Astrocyte of the cerebellum (primary cell): ENCODE measurements at places on chromosomes 3 and 15.

- no peak for DNase-seq
These were observed 72.3 kb upstream of the SMAD3 start for GRCh38 chr15:66993090-66993489.

- peak; percentile 69 for DNase-seq
These were observed at the start of gene ACP3 for GRCh38 chr3:132317229-132317948. Gene ACP3, plus strand, starts transcription at chr3:132317407. Its CDS starts 50 bp downstream, at chr3:132317457.

GRCh38 chr15:98803228-98804056 is 155.1 kb downstream of the IGF1R start:
- DNase-seq = no peak

GRCh38 chr15:58793862-58794261 is 22.8 kb downstream of the MINDY2 start:
- peak; percentile 24 for DNase-seq

GRCh38 chr3:43023066-43023465 is 44.0 kb downstream of the GASK1A start:
- DNase-seq = no peak

DNA sequence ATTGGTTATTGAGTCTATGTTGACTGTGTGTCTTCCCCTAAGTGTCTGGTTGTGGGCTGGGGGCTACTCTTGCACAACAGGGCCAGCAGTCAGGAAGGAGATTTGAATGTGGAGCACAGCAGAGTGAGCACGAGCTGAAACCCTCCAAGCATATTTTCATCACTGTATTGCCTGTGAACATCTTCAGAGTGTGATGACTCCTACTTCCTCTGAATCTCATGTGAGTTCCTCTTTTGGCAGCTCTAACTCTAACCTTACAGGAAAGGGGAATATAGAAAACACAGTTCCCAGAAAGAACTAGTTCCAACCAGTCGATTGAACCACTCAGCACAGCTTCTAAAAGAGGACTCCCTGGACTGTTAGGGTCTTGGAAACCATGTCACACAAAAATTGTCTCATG is 211.6 kb downstream of the RAP2B start:
- DNase-seq = no peak

- DNase-seq = peak; percentile 80
These were observed 154.8 kb downstream of the PLCL2 start for GRCh38 chr3:17039594-17039993.

- DNase-seq = no peak
These were observed 10.1 kb upstream of the SETD5 start for GRCh38 chr3:9387322-9387655.

DNA sequence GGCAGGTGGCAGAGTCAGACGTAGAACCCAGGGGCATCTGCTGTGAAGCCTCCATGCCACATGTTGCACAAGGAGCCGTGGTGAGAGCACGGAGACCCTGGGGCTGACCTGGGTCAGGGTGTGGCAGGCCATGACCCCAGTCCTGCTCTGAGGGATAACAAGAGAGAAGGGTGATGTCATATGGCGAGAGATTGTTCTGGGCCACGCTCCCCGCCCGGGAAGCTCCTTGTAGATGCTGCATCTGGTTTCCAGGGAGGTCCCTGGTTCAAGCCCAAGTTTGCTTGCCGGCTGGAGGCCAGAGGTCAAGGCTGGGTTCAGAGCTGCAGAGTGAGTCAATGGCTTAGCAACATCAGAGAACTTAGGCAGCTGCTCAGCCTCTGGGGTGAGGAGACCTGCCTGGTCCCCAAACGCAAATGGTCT is 17.3 kb downstream of the FGD5 start:
- no peak for DNase-seq

DNA sequence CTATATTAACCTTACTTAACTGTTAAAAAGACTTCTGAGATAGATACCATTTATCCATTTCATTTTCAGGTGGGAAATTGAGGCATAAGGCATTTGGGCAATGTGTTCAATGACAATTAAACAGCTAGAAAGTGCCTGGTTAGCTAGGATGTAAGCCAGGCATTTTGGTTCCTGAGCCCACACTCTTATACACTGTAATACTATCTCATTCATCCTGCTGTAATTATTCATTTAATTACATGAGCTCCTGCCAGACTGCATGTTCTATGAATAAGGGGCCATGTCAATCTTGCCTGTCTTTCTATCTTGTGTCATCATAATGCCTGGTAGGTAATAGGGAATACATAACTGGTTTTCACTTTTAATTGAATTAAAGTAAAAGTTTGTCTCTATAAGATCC is 74.0 kb downstream of the RBMS3 start:
- no peak for DNase-seq

DNA sequence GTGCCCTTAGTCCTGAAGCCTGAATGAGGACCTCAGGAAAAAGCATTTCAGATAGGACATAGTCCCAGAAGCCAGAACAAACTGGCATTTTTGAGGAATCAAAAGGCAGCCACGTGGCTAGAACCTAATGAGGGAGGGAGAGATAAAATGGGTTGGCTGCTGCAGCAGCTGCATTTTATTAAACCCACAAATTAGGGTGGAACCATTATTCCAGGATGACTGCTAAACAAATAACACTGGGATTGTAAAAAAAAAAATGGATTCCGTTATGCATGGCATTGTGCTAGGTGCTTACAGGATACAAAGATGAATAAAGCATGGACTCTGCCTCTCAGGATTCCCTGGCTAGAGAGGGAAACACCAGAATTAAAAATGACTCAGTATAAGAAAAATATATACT is 141.5 kb downstream of the SATB1 start:
- no peak for DNase-seq

GRCh38 chr15:37098468-37099318 is 1.7 kb downstream of the MEIS2 start:
- no peak for DNase-seq

- no peak for DNase-seq
These were observed 89.9 kb downstream of the IQSEC1 start for GRCh38 chr3:12983319-12983718.

DNA sequence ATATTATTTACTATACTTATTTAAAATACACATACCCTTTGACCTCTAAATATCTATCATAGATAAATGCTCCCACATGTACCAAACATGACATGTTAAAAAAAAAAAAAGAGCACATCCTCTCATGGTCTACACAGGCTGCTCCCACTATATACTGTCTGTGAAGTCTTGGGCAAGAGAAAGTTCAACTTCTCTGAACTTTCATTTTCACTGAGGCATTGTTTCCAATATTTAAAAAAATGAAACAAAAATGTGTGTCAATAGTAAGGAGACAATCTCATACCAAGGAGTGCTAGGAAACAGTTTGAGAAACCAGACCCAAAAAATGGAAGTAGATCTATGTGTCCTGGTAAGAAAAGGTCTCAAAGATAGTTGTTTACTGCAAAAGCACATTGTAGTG is 29.3 kb downstream of the SLC4A7 start:
- no peak for DNase-seq

GRCh38 chr3:138401834-138402233 is 32.6 kb upstream of the ESYT3 start:
- DNase-seq = no peak

DNA sequence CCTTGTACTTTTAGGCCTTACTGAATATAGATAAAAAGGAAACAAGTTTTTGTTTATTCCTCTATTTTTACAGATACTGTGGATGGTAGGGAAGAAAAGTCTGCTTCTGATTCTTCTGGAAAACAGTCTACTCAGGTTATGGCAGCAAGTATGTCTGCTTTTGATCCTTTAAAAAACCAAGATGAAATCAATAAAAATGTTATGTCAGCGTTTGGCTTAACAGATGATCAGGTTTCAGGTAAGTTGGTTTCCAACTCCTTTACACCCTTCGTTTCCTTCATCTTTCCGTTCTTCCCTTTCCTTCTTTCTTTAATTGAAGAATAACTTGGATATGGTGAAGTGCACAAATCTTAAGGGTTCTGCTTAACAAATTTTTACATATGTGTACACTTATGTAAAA is 23.1 kb downstream of the TFG start:
- no peak for DNase-seq

- no peak for DNase-seq
These were observed 378.1 kb downstream of the GABRB3 start for GRCh38 chr15:26394801-26395200.

- DNase-seq = no peak
These were observed 53.1 kb downstream of the PHC3 start for GRCh38 chr3:170128259-170128976.

DNA sequence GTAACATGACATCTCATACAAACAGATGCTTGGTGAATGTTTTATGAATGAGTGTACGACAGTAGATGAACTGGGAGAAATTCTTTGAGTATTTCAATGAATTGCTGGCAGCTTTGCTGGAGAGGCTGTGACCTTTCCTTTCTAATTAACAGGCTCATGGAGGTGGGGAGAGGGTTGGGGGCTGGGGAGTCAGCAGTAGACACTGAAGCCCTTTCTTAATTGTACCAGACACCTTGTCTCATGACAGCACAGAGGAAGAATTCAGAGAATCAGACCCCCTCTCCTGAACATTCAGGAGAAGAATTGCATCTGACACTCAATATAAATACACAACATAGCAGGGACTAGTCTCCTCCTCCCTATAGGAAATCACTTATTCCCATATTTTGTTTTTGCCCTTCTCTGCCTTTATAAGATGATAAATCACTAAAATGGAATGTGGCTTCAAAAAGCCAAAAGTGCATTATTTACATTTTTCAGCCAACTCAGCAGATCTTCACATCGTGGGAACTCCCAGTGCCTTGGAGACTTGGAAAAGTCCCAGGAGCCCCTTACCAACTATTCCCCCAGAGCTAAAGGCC is 66.2 kb upstream of the TPM1 start:
- DNase-seq = no peak

DNA sequence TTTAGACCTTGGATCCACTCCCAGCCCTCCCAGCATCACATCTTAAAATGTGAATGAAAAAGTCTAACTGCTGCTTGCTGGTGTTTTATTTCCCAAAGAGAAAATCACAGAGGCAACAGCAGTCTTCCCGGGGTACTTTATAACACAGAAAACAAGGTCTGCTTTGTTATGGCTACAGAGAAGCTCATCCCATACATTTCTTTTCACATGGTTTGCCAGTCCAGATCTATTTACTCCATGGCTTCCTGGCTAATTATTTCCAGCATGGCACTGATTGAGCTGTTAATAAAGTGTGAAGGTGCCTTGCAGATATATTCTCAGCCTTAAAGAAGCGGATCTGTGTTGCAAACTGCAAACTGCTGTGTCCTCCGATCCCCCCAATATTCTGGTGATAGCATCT is 466.1 kb upstream of the CFAP20DC start:
- no peak for DNase-seq

- DNase-seq = no peak
These were observed 523.9 kb upstream of the CNTN3 start for GRCh38 chr3:75138345-75138744.

DNA sequence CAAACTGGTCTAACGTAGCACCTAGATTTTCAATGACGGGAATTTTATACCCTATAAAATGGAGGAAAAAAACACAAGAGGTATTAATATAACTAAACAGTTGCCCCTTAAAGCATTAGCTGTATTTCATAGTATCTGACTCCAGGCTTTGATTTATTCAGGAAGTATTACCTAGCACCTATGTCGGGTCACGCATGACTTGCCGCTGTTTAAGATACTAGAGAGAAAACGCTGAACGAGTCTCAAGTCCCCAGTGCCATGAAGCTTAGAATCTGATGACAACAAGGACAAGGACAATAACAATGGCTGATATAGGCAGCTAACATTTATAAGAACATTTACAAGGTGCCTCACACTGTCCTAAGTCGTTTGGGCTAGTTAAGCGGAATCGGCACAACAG is 1.9 kb downstream of the SNRPA1 start:
- DNase-seq = no peak

DNA sequence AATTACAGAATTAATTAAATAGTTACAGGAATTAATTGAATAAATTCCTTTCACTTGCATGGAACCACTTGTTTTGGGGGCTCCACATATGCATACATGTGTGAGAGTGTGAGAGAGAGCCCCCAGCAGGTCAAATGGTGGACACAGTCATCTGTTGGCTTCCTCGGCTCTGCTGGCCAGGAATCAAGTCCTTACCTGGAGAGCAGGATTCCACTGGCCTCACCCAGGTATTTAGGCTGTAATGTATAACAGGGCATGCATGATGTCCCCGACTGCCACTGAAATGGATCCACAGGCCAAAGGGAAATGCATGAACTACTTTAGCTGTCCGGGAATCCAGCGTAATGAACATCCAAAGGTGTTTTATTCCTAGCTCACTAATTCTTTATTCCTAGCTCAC is 139.7 kb upstream of the SMAD3 start:
- no peak for DNase-seq

- no peak for DNase-seq
These were observed 1101.4 kb downstream of the ROBO2 start for GRCh38 chr3:78141269-78141668.

DNA sequence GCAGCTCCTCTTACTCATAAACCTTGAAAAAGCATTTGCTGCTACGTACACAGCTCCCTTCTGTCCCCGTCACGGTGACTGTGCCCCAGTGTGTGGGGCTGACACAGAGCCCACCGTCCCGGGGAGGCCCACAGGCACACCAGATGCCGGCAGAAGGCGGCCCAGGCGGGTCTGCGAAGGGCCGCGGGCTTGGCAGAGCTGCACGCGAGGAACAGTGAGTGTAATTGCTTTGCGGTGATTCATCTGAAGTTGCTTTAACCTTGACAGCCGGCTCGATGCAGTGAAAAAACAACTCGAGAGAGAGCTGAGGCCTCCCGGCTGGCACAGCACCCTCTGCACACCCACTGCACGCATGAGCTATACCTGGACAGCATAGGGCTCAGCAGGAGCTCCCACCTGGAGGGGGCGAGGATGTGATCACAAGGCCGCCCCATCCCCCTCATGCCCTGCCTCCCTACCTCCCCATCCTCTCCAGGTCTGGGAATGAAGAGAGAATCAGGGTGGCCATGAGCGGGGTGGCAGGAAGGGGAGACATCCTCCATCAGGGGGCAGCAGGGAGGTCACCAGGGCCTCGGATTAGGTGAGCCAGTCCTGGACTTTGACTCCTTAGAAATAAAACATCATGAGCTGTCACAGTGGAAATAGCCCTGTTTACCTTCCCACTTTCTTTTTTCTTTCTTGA is 172.7 kb downstream of the MEGF11 start:
- DNase-seq = peak; percentile 32

- DNase-seq = no peak
These were observed 30.2 kb upstream of the LCTL start for GRCh38 chr15:66595931-66596545.

DNA sequence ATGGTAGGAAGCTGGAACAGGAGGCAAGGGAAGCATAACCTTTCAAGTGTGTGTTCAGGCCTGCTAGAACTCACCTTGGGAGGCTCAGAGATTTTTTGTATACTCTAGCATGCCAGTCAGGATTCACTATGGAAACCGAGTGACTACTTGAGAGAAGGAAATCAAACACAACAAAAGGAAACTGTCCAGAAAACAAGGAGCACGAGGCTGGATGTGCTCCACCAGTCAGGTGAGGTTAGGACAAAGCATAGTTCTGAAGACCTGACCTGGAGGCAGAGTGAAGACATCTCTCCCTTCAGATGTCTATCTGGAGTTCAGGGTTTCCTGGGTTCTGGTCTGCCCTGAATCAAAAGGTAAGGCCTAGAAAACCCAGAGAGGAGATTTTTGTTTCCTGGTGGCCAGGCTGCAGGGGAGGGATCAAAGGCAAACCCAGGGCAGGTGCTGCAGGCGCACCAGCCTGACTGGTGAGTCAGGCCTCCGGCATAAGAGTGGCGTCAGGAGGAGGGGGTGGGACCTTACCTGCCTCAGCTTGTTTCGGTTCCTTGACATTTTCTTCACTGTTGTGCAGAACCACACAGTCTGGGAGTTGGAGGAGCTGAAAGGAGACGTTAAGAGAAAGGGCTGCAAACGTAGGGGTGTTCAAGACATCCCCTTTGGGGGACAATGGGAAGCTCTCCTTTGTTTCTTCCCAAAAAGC is 52.2 kb upstream of the OSBPL11 start:
- DNase-seq = no peak
